ENCODE measurements at places on chromosomes 6 and 20.

DNA sequence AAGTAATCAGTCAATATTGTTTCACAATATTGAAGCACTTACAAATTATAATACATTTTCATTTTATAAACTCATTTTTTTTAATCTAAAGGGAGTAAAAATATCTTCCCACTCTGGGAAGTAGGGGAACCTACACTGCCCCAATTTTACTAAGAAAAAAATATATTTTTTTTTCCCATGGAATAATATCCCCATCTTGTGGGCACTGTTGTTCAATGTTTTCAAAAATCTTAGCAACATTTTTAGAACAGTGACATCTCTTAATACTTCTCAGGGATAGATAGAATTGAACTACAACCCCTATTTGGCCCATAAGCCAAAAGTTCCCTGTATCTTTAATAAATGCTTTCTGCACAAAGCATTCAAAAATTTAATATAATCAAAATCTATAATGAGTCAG, 42.9 kb downstream of the ARHGAP18 start:
- DNase-seq, result no peak

GRCh38 chr6:38722038-38722437, 6.9 kb downstream of the DNAH8 start:
- DNase-seq, result no peak

DNA sequence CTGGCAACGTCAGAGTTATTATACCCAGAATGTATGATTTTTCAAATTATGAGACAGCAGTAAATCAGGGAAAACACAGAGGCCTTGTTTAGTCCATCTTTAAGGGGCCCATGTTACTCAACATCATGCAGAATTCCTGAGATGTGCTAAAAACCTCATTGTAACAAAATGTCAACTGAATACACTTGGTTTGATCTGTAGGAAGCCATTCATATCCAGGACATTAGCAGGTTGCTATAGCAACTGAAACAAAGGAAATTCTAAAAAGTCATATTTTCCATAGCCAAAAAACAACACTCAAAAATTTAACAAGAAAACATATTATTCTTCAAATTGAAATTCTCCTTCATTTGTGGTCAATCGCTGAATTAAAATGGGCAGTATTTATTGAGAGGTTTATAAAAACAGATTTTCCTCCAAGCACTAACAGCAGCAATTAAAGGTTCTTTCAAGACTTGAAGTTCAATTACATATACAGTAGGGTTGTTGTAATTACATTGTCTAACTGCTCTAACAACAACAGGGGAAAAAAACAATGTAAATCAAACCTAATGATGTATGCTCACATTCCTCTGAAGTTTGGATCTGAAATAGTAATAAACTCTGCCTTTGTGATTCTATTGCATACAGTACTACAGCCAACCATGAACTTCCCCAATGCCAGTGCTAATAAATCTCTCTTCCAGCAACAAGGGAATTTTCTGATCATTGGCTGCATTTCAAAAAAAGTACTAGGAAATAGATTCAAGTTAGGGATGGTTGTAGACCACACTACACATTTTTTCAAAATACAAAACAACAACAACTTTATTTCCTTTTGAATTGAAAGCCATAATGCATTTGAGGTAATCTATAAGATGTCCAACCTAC, 34.9 kb downstream of the COL12A1 start:
- no peak for DNase-seq

GRCh38 chr6:138765896-138766655, 7.5 kb upstream of the CCDC28A start:
- DNase-seq, result peak; percentile 30

DNA sequence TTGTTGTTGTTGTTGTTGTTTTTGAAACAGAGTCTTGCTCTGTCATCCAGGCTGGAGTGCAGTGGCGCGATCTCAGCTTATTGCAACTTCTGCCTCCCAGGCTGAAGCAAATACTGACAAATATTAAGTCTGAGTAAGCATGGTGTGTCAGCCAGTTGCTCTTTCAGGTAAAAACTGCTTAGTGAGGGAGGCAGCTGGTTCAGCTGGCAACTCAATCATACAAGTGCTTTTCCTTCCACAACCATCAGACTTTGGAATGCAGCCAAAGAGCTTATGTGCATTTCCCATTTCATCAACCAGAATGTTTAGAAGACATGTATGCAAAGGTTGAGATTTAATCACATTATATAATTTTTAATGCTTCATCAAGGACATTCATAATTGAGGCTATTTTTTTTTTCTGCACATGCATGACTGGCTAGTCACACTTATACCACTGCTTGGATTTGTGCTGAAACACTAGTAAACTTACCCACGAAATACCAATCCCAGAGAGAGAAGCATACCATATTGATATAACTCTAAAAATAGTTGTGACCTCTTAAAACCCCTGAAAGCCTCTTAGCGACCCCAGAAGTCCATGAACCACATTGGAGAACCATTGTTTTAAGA, 56.0 kb downstream of the CLIC5 start:
- no peak for DNase-seq

DNA sequence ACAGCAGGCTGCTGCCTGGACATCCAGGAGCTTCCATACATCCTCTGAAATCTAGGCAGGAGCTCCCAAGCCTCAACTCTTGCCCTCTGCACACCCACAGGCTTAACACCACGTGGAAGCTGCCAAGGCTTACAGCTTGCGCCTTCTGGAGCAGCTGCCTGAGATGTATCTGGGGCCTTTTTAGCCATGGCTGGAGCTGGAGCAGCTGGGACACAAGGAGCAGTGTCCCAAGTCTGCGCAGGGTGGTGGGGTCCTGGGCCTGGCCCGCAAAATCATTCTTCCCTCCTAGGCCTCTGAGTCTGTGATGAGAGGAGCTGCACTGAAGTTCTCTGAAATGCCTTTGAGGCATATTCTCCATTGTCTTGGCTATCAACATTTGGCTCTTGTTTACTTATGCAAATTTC, 255.0 kb downstream of the DLL1 start:
- DNase-seq, result no peak

DNA sequence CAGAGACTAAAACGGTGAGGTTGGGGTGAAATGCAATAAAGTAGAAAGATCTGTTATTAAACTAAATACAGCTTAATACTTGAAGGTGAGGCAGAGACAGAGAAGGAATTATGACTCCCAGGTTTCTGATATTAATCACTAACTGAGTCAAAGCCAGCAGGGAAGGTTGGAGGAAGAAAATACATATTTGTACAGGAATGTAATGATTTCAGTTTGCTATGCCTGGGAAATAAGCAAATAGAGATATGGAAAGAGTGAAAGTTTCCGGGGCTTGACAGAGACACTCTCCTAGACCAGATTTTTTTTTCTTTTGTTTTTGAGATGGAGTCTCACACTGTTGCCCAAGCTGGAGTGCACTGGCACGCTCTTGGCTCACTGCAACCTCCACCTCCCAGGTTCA, 76.8 kb downstream of the PTPRK start:
- DNase-seq, result no peak

DNA sequence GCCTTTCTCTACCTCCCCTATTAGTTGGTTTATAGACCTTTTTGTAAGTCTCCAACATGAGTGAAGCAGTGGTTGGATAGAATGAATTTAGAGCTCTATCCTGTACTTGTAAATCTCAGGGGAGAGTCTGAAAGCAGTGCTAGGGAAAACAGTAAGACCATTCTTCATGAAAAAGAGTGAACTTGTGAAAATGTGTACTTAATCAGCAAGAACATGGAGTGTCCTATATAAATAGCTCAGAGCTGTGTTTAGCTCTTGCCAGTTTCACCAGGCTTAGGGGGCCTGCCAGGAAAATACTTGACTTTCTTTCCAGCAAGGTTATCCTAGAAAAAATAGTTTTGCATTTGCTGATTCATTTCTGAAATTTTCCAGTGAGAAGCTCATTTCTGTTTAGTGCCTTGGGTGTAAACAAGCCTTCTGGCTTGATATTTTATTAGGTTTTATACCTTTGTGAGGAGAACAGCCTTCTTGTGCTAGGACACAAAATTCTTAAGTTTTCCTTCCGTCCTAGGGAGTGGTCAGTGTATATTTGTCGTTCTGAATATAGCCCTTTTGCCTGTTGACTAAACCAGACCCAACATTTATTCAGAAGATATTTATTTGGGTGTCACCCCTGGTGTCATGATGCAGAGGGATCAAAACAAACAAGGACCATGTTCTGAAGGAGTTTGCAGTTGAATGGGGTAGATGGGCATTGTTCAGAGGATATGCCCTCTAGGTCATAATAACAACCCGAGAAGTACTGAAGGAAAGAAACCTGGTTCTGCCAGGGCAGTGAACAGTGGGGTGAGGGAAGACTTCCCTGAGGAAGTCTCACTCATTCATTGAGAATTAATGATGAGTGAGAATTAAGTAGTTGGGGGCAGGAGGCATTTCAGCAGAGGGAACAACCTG, 7.6 kb downstream of the ARFGEF2 start:
- no peak for DNase-seq

DNA sequence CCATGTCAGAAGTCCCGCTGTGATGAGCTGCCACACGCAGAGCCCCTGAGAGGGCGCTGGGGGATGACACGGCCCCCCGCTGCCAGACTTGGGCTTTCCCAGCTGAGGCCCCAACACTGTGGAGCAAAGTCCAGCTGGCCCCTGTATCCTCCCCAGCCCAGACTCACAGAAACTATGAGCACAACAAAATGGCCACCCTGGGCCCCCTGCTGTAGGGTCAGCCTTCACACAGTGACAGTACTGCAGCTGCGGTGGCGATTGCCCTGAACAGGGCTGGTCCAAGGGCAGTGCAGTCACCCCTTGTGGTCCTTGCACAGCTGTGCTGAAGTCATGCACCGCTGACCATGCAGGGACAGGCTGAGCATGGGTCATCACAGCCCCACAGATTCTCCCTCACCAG, 78.2 kb upstream of the CST7 start:
- DNase-seq, result no peak

DNA sequence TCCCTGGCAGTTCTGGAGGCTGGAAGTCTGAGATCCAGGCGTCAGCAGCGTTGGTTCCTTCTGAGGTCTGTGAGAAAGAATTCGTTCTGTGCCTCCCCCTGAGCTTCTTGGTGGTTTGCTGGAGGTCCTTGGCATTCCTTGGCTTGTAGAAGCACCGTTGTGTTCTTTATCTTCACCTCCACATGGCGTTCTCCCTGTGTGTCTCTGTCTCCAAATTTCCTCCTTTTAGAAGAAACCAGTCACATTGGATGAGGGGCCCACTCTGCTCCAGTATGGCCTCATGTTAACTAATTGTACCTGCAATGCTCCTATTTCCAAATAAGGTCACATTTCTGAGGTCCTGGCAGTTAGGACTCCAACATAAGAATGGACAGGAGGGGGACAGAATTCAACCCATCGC, 73.0 kb upstream of the BACH2 start:
- DNase-seq, result no peak

DNA sequence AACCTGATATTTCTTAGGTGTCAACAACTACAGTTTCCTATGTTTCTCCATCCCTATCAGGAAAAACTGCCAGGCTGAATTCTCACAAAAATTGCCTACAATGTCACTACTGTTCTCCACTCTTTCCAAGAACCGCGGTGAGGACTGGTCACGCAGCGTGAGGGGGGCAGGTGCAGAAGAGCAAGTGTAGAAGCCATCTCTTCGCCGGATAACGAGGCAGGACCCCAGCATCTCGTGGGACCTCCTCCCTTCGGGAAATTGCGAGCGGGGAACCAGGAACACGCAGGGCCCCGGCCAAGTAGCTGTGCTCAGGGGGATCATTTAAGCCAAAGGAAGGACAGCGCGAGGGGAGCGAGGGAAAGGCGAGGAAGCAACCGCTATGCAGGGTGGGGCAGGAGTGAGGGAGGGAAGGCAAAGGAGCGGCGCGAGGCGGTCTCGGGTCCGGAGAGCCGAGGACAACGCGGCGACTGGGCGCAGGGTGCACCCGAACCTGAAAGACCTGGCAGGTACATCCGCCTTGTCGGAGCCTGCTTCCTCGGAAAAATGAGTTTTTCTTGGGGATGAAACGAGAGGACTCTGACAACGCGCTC, 559 bp downstream of the APMAP start:
- DNase-seq, result no peak

GRCh38 chr6:105553171-105553570, 150.3 kb upstream of the PREP start:
- DNase-seq, result no peak

DNA sequence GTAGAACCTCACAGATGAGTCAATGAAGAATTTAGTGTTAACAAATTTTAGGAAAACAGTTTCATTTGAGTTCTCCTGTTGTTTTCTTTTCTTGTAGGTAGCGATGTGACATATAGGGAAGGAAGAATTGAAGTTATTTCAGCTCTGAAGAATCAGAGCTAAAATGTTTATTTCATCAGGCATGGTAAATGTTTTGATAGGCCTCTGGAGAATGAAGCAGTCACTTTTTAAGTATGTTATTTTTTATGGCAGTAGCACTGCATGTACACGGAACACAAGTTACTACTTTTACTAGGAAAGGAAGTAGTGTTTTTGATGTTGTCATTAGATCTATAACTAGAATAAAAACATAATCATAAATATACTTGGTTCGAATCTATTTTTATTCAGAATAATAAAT, 1357.3 kb upstream of the CITED2 start:
- DNase-seq, result no peak

GRCh38 chr6:149471801-149472200, 13.0 kb downstream of the ZC3H12D start:
- DNase-seq, result no peak

- no peak for DNase-seq
These were observed 41.3 kb downstream of the CARMIL1 start for GRCh38 chr6:25320459-25320858.

Measured in immature natural killer cell (primary cell).